Kidney capillary endothelial cell (primary cell): ENCODE measurements at places on chromosomes 3 and 15.

DNA sequence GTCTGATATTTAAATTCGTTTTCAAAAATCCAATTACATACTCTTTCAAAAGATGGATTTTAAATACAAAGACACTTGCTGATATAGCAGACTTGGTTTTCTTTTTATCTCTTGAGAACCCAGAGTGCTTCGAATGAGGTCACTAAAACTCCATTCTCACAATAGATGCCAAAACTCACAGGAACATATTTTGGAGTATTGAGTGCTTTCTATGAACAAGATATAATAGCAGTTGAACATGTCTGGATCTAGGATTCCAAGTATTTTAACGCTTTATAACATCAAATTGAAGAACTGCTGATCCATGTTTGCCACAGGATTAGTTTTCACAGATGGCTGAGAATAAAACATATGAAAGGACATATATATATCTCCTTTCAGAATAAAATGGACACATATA is 113.2 kb downstream of the SAMMSON start:
- DNase-seq, result no peak

- peak; percentile 20 for DNase-seq
Observed at GRCh38 chr3:22887664-22888291, 315.3 kb upstream of the UBE2E2 start.

DNA sequence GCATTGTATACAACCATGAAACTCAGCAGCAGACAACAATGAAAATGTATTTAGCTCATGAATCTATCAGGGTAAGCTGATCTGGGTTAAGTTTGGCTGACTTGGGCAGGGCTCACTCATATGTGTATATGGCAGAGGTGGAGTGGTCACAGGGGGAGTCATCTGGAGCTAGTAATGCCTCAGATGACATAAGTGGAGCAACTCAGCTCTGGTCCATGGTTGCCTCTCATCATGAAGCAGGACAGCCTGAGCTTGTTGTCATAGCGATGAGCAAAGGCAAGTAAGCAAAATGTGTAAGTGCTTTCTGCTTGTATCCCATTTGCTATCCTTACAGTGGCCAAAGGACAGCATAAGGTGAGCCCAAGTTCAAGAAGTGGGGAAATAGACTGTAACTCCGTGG is 64.5 kb downstream of the ALCAM start:
- no peak for DNase-seq

GRCh38 chr3:144687862-144688261 is 716.2 kb downstream of the DIPK2A start:
- DNase-seq, result no peak

DNA sequence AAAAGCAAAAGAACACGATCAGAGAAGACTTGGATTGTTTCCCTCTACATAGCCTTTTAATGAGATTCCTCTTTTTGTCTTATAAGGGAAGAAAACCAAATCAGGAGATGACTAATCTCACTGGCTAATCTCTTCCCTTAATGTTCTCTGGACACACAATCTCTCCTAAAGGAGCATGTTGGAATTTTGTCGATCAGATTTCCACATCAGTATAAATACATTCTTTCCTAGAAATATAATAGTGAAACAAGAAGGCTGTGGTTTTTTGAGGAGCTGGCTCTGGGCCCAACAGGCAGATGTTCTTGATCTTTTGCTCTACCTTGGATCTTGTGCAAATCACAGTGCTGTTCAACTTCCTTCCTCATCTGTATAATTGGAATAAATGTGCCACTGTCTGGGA is 94.0 kb downstream of the GTPBP8 start:
- no peak for DNase-seq

- peak; percentile 13 for DNase-seq
Observed at GRCh38 chr3:62870321-62870720, 4.9 kb downstream of the CADPS start.

- no peak for DNase-seq
Observed at GRCh38 chr3:52117537-52117936, 36.7 kb downstream of the POC1A start.

DNA sequence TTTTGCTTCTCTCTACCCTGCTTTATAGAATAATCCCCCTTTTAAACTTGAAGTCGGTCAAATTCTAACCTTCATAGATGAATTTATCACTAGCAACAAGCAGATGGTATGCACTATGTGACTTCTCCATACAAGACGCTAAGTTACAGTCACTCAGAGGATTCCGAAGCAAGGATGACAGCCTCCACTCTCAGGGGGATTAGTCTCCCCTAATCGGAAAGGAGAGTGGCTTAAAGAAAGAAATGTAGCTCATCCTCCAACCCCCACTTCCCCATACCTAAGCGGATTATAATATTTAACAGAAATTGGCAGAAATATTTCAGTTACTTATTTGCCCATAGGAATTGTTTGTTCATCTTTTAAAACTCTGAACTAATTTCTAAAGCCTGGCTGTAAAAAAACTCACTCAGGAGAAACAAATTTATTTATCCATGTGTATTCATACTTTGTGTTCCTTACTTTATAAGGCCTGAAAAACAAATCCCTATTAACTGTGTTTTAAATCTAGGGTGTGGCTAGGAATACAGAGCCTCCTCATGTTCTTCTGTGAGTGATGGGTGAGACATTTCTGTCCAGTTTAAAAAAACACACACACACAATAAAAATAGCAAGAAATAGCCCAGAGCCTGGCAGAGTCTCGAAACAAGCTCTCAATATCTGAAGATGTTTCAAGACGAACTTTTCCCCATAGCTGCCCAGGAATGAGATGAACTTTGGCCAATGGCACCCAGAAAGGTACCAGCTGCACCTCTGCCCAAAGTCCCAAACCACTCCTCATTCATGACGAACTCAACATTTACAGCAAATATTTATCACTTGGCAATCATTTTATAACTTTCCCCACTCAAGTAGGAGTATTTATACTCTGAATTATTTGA is 18.7 kb downstream of the SIAH2 start:
- DNase-seq, result no peak

DNA sequence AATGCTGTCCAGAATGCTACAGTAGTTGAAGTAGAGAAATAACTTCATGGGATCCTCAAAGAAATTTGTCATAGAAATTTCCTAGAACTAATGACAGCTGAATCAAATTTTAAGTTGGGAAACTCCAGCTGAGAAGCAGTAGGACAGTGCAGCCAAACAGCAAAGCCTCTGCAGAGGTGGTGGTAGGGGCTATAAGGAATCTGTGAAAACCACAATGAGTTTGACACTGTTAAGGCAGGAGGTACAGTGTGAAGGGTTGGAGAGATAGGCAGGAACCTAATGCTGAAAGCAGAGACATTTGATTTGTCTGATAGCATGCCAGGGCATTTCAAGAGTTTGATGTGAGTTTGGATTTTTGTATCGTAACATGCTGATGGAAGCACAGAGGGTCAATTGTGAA is 22.0 kb downstream of the ASTE1 start:
- no peak for DNase-seq

- no peak for DNase-seq
Observed at GRCh38 chr3:126494204-126494969, 18.7 kb upstream of the ZXDC start.

DNA sequence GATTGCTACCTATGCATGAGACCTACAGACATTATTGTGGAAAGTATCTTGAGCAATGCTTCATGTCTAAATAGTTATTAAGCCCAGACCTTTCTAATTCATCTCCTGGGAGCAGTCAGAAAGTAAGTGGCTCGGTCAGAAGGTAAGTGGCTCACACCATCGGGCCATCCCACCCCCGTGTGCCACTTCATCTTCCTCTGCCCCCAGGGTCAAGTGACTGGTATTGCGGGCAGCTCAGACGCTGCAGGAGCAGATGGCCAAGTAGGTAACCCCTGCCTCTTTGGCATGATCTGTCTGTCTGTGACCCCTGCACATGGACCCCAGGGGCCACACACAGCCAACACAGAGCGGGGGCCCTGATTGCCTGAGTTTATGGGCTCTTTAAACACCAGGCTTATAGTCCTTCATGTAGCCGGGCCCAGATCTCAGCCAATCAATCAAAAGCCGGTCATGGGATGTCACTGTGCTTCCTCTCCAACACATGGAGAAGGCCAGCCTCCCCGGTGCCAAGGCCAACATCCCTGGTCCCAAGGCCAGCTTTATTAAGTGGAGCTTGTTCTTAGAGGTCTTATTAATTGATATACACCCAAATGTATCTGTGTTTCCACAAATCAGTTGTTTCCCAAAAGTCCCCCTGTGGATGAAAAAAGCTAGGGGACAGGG is 42.9 kb downstream of the LARP6 start:
- no peak for DNase-seq

GRCh38 chr3:119637679-119638477 is 22.5 kb downstream of the POPDC2 start:
- peak; percentile 78 for DNase-seq

- peak; percentile 63 for DNase-seq
Observed at GRCh38 chr15:47415539-47415971, 301.8 kb upstream of the SEMA6D start.

DNA sequence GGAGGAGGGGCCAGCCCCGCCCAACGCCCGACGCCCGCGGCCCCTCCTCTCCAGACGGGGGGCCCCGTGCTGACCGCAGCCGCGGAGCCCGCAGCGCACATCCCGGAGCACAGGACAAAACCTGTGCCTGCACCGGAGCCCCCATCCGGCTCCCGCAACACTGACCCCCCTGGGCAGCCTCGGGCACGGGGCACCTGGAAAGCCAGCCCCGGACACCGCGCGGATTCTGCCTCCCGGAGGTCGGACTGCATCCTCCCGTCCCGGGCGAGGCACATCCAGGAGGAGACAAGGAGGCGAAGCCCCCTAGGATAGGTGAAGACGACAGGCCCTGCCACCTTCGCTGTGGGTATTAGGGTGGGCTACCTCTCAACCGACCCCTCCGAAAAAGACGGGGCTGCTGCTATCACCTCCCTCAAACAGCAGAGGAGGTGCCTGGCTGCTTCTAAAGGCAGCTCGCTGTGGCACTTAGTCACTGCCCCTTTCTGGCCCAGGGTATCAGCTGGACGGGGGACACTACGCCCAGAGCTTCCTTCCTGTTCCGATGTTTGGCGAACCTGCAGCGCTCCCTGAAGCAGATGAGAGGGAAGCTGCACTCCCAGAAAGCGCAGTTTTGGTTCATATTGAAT is 10.6 kb downstream of the XXYLT1 start:
- DNase-seq, result no peak

DNA sequence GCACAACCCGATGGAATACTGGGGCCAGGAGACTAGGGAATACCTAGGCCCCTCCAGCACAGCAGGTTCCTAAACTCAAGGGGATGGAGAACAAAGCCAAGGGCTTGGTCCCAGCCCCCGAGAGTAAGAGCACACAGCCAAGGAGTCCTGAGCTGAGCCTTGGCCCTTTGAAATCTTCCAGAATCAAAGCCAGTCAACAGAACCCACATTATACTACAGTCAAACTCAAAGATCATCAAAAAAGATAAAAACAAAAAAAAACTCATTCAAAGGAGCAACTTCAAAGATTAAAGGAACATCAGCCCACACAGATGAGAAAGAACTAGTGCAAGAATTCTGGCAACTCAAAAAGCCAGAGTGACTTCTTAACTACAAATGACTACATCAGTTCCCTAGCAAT is 217.0 kb downstream of the ISL2 start:
- no peak for DNase-seq

- no peak for DNase-seq
Observed at GRCh38 chr15:61018083-61018482, 211.0 kb downstream of the RORA start.

DNA sequence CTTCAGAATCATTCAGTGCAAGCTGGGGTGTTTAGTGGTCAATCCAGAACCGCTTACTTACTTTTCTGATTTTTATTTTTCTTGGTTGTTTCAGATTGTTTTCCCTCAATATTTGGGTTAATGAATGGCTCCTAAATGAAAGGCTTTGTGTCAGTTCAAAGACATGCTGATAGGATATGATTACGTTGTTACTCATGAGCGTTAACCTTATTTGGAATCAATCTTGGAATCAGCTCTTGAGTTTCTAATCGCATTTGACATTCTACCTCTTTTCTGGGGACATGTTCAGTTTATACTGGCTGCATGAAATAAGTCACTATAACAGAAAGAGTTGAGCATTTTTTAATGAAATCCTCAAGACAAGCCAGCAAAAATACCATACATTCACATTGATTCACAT is 50.2 kb downstream of the ATP11B start:
- DNase-seq, result peak; percentile 5

DNA sequence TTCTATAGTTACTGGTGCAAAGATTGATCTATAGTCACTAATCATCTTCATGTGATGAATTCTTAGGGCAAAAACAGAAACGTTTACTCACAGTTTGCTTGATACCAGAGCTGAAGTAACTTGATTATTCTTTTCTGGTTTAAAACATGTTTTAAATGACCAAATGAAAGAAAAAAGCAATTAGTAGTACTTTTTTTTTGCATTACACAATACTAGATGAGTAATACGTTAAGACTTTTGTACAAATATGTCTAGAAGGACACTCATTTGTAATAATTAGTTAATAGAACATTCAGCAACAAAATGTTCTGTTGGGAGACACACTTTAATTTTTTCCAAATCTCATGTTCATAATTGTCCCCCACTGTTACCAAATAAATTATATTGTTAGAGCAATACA is 523.2 kb downstream of the SOX2 start:
- no peak for DNase-seq

GRCh38 chr15:32849769-32850668 is 132.2 kb downstream of the GREM1 start:
- no peak for DNase-seq

DNA sequence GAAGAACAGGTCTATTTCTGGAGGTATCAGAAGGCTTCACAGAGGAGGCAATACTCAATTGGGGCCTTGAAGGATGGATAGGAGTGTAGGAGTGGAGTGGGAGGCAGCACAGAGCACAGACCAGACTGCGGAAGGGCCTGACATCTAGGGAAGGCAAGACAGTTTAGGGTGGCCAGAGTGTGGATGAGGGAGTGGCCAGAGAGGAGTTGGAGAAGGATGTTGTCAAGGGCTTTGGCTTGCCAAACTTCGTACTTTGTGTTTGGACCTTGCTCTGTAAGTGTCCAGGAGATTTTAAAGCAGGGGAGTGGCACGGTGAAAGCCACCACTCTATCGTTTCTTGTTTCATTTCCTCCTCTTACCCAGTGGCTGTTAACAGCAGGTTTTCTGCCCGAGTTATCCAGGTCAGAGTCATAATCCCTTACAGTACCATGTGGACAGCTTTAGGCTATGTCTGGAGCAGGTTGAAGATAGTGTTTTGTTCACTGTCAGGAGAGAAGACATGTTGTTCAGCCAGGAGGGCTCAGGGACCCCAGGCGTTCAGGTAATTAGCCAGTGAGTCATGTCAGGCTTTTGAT is 12.3 kb downstream of the SMAD3 start:
- no peak for DNase-seq

DNA sequence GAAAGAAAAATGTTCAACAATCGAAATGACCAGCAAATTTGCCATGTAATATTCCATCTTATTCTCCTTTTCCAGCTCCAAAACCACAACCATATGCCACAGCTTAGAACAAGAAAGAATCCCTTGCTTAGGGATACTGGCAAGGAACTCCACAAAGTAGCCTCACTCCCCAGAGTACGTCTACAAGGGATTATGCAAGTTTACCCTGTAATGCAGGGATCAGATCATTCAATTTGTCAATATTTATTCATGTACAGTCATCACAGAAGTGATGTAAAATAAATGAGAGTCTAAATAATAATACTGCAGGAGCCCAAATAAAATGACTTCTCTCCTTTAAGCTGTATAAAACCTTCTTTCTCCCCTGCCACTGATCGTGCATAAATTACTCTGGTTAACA is 23.5 kb upstream of the MYO1E start:
- DNase-seq, result no peak

- no peak for DNase-seq
Observed at GRCh38 chr3:73294537-73294936, 233.1 kb downstream of the EBLN2 start.

GRCh38 chr3:58711871-58712270 is 45.3 kb upstream of the FAM3D start:
- DNase-seq, result no peak
